Keratinocyte (primary cell): ENCODE measurements at places on chromosomes 2 and 18. TPM values are rescaled to one million over a fixed set of nuclear protein-coding genes. Genes with fewer than 3 reads are reported as not detected.
A peak's percentile ranks its signal among the peaks of the same experiment; 100 is the strongest.

DNAH6 gene
- 0.02 to 0.08 TPM (median 0.05 TPM) in 3 replicates for polyA plus RNA-seq

RGPD3 gene
- polyA plus RNA-seq, result 0.06 to 0.09 TPM (median 0.06 TPM) in 3 replicates

ZBTB7C gene
- 0.15 to 0.77 TPM (median 0.58 TPM) in 3 replicates for polyA plus RNA-seq

BIN1 gene
- 4.2 to 6.5 TPM (median 5.4 TPM) in 3 replicates for polyA plus RNA-seq

HOXD8 gene
- polyA plus RNA-seq, result 0.05 TPM in 1 of 3 replicates, not detected in the others

CRYBA2 gene
- polyA plus RNA-seq, result not detected in 3 replicates

MEIS1 gene
- 2.2 to 4.4 TPM (median 3.1 TPM) in 3 replicates for polyA plus RNA-seq

- DNase-seq, result no peak
These were observed 41.8 kb downstream of the TIMM21 start for GRCh38 chr18:74190086-74190485.

GRCh38 chr2:113240915-113241911, 37.5 kb downstream of the PAX8 start:
- DNase-seq, result peak; percentile 100

- no peak for DNase-seq
These were observed 166.4 kb downstream of the MGAT5 start for GRCh38 chr2:134420259-134420658.

GRCh38 chr18:22224339-22224738, 55.0 kb downstream of the GATA6 start:
- no peak for DNase-seq

- DNase-seq, result no peak
These were observed 88.0 kb downstream of the CDC42EP3 start for GRCh38 chr2:37583402-37583801.

GRCh38 chr2:950080-950966, at the start of gene SNTG2:
Gene SNTG2 (plus strand): TSS chr2:950849. CDS start chr2:950997, 148 bp downstream.
- no peak for DNase-seq

DNA sequence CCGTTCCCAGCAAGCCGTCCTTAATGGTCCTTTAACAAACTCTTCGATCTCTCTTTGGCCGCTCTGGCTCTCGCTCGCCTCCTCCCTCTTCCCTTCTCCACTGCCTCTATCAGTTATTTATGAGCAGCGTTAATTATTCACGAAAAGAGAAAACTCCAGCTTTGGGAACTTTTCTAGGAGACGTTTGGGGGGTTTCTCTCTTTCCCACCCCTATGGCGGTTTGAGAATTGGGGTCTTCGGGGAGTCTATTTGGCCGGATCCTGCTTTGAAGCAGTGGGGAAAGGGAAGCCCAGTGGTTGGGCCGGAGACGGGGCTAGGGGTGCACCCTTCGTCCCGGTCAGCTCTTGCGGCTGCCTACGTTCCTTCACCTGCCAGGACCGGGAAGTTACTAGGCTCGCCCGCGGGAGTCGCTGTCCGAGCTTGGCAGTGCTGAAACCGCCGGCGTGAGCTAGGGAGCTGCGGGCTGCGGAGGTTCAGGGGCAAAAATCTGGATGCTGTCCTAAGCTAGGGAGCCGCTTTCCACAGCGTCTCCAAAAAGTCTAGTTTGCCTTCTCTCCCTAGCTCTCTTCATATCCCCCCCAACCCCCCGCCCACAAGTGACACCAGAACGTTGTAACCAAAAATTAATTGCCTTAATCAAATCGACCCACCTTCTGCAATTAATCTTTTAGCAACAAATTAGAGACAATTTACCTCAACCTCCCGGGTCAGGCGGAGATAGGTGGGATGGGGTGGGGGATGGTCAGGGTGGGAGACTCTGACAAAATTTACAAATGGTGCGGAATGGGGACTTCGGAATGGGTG, 8.9 kb upstream of the SKOR2 start:
- DNase-seq, result no peak

GRCh38 chr18:74172697-74173433, 24.5 kb downstream of the TIMM21 start:
- DNase-seq, result no peak

DNA sequence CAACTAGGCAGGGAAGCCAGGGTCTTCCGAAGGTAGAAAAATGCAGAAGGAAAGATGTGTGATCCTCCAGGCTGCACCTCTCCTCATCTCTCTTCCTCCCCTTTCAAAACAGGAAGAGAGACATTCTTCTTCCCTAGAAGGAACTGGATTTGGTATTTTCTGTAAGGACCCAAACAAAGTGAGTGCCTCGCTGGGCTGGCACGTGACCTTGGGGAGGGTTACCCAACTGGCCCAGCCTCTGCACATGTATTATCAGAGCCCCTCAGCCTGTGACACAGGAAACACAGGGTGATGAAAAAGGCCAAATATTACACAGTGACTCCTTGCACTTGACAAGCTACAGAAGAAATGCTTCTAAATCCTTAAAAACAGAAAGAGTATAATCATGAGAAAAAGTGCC, 2.3 kb downstream of the HJURP start:
- DNase-seq, result no peak

GRCh38 chr18:56148373-56148772, 490.0 kb downstream of the TXNL1 start:
- DNase-seq, result peak; percentile 46

DNA sequence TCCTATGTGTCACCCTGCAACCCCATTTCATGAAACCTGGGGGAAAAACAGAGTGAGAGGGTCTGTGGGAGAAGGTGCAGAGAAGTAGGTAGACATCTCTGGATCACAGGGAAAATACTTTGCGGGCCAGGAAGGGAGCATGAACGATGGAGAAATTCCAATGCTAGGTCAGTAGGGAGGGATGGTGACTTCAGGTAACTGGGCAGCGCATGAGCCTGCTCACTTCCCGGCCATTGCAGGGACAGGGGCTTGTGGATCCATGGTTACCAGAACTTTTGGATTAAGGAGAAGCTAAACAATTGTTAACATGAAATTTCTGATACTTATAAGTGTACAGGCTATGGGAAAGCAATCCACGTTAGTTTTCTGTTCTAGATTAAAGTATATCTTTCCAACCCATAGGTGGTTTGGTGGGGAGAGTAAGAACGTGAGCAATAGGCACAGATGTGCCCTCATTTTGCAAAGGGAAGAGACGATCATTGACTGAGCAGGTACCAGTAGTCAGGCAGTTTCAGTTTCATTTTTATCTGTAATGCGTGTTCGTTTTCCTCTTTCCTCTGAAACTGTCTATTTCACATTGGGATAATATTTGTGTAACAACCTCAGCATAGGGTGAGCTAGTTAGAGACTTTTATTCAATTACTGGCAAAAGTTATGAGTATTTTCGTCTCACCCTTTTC, 65.0 kb downstream of the NYAP2 start:
- no peak for DNase-seq

GRCh38 chr2:217887841-217888701, 114.7 kb downstream of the TNS1 start:
- DNase-seq, result no peak

GRCh38 chr2:67399144-67399543, 2.0 kb downstream of the ETAA1 start:
- DNase-seq, result no peak

DNA sequence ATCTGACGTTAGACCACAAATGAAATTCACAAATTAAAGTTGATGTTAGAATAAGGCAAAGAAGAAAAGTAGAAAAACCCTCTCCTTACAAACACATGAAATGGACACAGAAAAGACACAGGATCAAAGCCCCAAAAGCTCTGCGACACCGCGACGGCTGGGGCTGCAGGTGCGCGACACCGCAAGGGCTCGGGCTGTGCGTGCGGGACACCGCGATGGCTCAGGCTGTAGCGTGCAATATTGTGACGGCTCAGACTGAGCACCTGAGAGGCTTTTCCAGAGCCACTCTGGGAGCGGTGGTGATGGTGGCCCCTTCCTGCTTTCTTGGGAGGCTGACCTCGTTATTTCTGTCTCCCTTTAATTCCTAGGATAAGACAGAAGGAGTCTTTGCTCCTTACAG, 256.9 kb downstream of the TWIST2 start:
- no peak for DNase-seq

DNA sequence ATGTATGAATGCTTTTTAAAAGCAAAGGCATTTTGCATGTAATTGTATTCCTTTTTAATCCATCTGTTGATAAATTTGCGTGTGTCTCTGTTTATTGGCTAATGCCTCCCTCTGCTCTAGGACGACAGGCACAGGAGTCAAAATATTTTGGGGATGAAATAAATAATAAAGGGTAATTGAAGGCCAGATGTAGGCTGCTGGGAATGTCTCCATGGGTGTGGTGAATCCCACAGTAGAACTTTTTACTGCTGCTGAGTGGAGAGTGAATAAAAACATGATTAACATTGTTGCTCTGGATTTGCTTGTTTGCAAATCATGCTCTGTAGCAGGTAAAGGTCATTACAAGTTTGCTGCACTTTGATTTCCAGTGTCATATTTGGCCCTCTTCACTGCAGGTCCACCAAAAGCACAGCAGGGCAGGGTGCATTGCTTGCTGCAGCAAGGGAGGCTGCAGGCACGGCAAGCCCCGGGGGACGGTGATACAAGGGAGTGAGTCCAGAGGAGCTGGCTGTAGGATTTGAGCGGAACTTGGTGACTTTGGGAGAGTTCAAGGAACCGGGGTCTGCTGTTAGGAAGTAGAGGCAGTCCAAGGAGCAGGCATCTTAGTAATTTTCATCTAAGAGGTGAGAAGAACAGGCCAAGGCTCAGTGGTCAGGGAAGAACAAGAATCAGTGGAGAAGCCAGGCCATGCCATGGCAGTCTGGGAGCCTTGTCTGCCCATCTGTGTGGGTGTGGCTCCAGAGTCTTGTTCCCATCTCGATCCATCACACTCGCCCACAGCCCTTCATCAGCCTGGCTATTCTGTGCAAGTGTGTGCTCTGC, 201.5 kb upstream of the RAB6C start:
- DNase-seq, result no peak

GRCh38 chr2:174873471-174873870, 109.2 kb upstream of the CHRNA1 start:
- no peak for DNase-seq

- no peak for DNase-seq
These were observed 23.6 kb upstream of the SERPINE2 start for GRCh38 chr2:224062481-224063297.

DNA sequence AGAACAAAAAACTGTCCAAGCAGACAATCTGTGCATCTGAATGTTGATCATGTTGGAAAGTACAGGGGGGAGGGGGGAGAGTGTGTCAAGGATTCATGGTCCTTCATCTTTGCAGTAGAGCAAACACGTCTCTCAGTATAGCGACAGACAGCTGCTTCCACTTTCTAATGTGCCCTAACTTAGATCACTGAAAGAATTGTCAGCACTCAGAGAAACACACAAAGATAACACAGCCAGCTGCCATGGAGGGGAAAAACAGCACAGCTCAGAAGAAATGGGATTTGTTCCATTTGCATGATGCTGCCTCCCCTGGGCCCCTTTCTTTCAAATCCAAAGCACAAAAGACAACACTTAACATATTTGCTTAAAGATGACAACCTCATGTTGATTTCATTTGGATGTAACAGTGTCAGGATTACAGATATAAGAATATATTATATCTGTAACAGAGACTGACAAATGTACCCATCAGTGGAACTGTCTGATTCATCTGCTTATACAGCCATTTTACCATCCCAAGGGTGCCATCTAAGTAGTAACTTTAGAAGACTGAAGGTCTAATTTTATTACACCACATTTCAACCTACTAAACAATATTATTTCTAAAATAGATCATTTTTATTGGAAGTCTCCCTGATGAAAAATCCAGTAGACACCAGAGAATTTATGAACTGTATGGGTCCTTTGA, 17.7 kb downstream of the FIGN start:
- no peak for DNase-seq

DNA sequence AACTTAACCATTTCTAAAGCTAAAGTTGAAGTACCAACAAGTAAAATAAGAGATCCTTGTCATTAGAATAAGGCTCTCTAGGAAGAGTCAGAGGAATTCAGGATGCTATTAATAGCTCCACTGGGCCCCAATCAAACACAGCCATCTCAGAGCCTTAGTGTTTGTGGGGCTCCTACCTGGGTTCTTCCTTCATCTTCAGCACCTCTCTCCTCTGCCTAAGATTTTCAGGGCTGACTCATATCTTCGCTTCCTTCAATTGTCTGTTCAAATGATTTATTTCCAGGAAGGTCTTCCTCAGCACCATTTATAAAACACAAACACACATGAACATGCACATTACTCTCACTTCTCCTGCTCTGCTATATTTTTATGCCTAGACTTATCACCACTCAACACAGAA, 119.5 kb downstream of the COL6A3 start:
- no peak for DNase-seq

- no peak for DNase-seq
These were observed 1072.8 kb upstream of the TMEFF2 start for GRCh38 chr2:193267496-193268002.

- DNase-seq, result no peak
These were observed 257.9 kb downstream of the DYSF start for GRCh38 chr2:71711133-71711855.

DNA sequence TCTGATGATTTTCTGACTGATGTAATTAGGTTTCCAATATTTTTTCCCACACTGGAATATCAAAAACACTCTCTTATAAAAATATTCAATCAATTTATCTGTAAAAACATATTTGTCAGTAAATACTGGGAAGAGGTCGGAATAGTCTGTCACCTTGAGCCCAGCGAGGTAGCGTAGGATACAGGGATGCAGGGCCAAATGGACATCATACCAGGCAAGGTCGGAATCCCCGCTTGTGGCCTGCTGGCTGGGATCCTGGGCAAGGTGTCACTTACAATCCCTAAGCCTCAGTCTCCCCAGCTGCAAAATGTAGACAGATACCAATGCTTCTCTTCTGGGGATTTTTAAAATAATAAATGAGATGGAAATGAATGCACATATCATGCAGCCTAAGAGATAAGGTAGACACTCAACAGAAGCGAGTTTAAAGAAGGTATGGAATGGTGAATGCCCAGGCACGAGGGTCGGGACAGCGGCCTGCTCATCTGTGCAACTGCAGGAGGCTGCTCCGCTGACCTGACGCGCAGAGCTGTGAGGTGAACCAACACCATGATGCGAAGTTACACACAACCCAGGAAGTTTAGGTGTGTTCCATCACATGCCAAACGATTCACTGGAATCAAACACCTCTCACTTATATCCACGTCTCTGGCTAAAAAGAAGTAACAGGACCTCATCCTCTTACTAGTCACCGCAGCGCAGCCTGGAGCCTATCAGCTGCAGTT, 98.2 kb downstream of the EIPR1 start:
- no peak for DNase-seq
